ENCODE measurements at places on chromosomes 6 and 20.

DNA sequence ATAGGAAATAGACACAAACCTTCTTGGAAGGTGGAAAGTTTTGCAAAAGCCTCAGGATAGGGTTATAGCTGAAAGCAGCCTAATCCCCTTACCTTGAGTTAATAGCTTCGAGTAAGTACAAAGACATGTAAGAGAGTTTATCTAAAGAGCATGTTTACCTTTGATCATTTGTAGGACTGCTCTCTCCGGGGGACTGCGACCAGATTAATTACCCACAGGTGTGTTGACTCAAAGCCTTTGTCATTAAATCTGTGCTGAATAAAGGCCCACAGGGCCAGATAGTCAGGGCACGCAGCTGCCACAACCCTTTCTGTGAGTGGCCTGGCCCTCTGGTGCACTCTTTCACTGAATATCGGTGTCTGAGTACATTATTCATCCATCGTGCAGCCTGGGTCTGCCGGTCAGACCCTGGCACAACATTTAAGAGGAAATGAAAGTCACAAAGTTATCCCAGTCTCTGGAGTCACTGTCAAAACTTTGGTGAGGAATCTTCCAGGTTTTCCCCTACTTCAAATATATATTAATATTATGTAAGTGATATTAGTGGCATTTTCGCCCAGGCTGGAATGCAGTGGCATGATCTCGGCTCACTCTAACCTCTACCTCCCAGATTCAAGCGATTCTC is 5.4 kb upstream of the MICA start:
- DNase-seq: no peak

GRCh38 chr6:74439123-74439811 is 743.3 kb downstream of the CD109 start:
- DNase-seq: no peak

- DNase-seq: no peak
These were observed 154.4 kb upstream of the STMND1 start for GRCh38 chr6:16947375-16948015.

- DNase-seq: no peak
These were observed 610.9 kb upstream of the MAN1A1 start for GRCh38 chr6:119960456-119960855.

GRCh38 chr6:140812636-140813035 is 1320.1 kb upstream of the GJE1 start:
- no peak for DNase-seq

DNA sequence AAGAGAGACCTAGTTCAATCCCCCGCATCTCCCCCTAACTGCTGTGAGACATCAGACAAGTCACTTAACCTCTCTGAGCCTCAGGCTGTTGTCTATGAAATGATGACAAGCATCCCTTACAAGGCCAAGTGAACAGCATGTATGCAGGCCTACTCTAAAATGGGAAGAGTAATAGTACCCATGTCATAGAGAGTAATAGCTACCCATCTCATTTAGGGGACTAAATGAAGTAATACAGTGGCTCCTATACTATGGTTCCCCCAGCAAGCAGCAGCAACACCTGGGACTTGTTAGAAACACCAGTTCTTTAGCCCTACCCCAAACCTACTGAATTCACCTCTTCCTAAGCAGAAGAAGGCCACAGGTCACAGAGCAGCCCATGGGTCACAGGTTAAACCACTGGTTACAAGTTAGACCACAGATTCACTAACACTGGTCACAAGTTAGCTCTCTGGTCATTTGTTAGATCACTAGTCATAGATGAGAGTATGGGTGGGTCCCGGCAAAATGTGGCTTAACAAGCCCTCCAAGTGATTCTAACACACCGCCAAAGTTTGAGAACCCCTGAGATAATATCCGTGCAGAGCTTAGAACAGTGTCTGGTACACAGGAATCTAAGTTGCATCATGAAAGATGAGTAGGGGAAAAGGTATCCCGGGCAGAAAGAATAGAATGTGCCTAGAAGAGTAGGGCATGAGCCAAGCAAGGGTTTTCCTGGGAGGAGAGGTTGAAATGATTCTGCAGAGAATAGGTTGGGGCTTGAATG is 1.4 kb downstream of the DEFB124 start:
- no peak for DNase-seq

DNA sequence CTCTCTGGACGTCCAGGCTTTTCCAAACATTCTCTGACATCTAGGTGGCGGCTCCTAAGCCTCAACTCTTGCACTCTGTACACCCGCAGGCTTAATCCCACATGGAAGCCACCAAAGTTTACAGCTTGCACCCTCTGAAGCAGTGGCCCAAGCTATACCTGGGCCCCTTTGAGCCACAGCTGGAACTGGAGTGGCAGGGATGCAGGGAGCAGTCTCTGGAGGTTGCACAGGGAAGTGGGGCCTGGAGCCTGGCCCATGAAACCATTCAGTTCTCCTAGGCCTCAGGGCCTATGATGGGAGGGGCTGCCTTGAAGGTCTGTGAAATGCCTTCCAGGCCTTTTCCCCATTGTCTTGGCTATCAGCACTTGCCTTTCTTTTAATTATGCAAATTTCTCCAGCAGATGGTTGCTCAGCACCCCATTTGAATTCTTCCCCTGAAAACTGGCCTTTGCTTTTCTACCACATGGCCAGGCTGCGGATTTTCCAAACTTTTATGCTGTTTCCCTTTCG is 64.9 kb downstream of the IRF4 start:
- no peak for DNase-seq

DNA sequence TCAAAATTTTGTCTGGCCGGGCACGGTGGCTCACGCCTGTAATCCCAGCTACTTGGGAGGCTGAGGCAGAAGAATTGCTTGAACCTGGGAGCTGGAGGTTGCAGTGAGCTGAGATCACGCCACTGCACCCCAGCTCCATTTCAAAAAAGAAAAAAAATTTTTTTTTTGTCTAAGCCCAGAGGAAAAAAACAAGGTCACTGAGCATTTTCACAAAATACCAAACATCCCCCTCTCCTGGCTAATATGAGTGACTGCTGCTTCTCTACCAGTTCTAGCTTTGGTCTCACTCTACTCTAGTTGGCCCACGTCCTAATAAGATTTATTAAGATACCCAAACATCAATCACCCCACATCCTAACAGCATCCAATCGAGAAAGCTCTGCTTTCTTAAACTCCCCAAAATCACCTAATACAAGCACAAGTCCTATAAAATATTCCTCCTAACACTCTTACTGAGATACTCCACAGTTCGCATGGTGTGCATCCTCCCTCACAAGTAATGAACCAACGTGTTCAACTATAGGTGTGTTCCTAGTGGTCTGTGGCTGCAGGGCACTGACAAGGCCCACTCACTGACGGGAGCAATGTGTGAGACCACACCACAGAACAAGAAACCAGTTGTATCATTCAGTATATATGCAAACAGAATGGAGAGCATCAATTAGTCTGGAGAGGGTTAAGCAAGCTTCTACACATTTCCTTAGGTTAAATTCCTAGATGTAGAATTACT is 64.2 kb downstream of the FKBP5 start:
- no peak for DNase-seq

- no peak for DNase-seq
These were observed 16.7 kb downstream of the TIAM2 start for GRCh38 chr6:155011809-155012291.

- no peak for DNase-seq
These were observed 12.4 kb downstream of the HTR1E start for GRCh38 chr6:86949771-86950170.

DNA sequence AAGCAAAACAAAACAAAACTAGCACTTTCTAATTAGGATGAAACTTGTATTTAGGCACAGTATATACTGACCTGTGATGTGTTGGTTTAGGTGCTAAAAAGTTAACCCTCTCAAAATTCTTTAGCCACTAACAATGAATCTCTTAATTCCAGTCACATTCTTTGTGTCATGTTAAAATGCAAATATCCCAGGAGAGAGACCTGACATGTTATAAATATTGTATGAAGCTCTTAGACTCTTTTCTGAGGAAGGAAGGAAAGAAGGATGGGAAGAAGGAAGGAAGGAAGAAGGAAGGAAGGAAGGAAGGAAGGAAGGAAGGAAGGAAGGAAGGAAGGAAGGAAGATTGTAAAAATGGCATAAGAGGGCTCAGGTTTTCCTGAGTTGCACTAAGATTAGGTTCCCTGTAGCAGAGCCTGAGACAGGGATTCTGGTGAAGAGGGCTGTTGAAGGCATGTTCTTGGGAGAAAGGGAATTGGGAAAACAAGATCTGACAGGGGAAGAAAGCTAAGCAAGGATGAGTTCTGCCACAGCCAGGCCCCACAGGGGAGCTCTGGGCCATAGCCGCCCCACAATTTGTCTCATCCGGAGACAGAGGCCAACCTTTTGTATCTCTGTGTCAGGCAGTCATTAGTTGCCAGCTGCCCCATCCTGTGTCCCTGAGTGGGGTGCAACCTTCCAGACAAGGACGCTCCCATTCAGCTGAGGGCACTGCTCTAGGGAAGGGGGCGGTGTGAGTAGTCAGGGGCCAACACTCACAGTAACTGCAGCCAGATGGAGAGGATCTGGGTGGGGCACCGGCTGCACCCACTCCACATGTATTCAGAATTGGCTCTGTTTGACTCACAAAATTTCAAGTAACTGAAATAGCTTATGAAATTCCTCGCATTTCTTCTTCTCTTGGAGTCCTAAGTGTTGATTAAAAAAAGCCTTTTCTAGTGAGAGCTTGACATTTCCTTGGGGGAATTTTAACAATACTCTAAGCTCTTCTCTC is 189.3 kb upstream of the ARG1 start:
- no peak for DNase-seq

DNA sequence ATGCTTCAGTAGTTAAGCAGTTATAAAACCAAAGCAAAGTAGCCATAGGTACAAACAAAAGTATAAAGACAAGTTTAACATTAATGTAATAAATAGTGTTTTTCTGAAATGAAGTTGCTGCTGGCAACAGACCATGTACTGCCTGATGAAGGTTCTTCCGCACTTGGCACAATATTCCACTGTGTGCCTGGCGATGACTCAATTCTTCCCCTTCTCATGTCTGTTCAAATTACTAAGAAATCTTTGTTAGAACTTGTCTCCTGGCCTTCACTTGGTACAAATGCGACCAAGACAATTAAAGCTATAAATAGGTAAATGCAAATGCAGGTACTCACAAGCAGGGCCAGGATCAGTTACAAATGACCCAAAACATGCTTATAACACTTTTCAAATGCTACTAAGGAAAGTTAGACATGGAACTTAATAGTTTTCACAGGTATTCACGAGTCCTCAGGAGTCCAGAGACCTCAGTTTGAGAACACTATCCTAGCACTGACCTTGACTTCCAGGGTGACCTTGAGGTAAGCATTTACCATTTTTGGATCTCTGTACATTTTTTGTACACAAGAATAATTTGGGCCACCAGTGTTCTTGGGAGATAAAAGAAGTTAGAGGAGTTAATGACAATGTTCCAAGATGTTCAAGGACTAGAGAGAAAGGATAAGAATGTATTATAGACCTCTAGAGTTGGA is 8.1 kb upstream of the DDR1 start:
- no peak for DNase-seq

- no peak for DNase-seq
These were observed 37.8 kb downstream of the HFE start for GRCh38 chr6:26124781-26125685.
